MG63 (cell line): ENCODE measurements at places on chromosomes 5 and 9. TPM values are rescaled to one million over a fixed set of nuclear protein-coding genes. Genes with fewer than 3 reads are reported as not detected.

Gene ORM1
- not detected in 2 replicates for total RNA-seq

Gene ITGA1
- total RNA-seq = 0.69 and 1.4 TPM in 2 replicates

Gene PCDHB11
- 1.0 TPM in 1 of 2 replicates, not detected in the other for total RNA-seq

Gene EIF4E1B
- total RNA-seq = not detected in 2 replicates

Gene ADAMTS2
- total RNA-seq = 88.7 and 141 TPM in 2 replicates

Gene PCDHB2
- total RNA-seq = 6.0 and 7.0 TPM in 2 replicates
